ENCODE measurements at places on chromosomes 13 and 19. TPM values are rescaled to one million over a fixed set of nuclear protein-coding genes. Genes with fewer than 3 reads are reported as not detected.

Gene GNA15
- 66.5 TPM for total RNA-seq

GRCh38 chr19:18879579-18880373 lies 16.2 kb downstream of the CERS1 start:
- peak; percentile 31 for DNase-seq

- no peak for DNase-seq
These were observed 13.5 kb downstream of the TUBGCP3 start for GRCh38 chr13:112574416-112574815.

GRCh38 chr19:32131005-32131404 lies 214.4 kb upstream of the ZNF507 start:
- no peak for DNase-seq

DNA sequence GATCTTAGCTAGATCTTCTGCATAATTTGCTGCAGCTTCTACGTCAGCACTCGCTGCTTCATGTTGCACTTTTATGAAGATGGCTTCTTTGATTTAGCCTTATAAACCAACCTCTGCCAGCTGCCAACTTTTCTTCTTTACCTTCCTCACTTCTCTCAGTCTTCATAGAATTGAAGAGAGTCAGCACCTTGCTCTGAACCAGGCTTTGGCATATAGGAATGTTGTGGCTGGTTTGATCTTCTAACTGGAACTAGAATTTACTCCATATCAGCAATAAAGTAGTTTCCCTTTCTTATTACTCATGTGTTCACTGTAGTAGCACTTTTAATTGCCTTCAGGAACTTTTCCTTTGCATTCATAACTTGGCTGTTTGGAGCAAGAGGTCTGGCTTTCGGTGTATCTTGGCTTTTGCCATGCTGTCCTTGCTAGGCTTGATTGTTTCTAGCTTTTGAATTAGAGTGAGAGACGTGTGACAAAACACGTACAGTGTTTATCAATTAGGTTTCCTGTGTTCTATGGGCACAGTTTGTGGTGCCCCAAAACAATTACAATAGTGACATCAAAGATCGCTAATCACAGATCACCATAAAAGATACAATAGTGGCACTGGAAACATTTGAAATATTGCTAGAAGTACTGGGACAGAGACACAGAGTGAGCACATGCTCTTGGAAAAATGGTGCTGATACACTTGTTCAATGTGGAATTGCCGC lies 50.7 kb downstream of the NDFIP2 start:
- DNase-seq: no peak

Measured in activated T-cell treated with anti-CD3 and anti-CD28 coated beads, Interleukin-2, amount 50 U/mL, for 72 hours (primary cell).